ENCODE measurements at places on chromosomes 2 and 18.
A peak's percentile ranks its signal among the peaks of the same experiment; 100 is the strongest.

GRCh38 chr18:35231052-35231451 lies 9.8 kb upstream of the ZNF397 start:
- DNase-seq, result peak; percentile 78

DNA sequence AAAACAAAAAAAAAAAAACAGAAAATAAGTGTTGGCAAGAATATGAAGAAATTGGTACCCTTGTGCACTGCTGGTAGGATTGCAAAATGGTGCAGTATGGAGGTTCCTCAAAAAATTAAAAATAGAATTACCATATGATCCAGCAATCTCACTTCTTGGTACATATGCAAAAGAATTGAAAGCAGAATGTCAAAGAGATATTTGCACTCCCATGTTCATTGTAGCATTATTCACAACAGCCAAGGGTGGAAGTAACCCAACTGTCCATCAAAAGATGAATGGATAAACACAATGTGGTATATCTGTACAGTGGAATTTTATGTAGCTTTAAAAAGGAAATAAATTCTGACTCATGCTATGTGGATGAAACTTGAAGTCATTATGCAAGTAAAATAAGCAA lies 72.8 kb upstream of the POU3F3 start:
- no peak for DNase-seq

- no peak for DNase-seq
These were observed 243.6 kb downstream of the PID1 start for GRCh38 chr2:229027353-229028105.

GRCh38 chr2:100070078-100070477 lies 72.3 kb downstream of the AFF3 start:
- DNase-seq, result no peak

DNA sequence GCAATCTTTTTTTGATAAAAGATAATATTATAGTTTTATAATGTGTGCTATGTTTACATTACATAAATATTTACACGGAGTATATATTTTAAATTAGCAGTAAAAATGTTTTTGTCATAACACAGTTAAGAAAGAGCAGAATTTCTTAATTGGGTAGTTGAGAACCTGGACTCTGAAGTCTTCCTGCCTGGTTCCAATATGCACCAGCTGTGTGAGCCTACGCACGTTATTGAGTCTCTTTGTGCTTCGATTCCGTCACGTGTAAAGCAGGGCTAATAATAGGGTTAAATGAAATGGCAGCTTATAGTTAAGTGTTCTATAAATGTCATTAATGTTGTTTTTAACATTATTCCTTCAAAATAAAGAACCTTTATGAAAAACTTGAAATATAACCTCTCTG lies 1.2 kb upstream of the CCDC88A start:
- DNase-seq, result no peak

- no peak for DNase-seq
These were observed 74.2 kb downstream of the OTX1 start for GRCh38 chr2:63124850-63125249.

DNA sequence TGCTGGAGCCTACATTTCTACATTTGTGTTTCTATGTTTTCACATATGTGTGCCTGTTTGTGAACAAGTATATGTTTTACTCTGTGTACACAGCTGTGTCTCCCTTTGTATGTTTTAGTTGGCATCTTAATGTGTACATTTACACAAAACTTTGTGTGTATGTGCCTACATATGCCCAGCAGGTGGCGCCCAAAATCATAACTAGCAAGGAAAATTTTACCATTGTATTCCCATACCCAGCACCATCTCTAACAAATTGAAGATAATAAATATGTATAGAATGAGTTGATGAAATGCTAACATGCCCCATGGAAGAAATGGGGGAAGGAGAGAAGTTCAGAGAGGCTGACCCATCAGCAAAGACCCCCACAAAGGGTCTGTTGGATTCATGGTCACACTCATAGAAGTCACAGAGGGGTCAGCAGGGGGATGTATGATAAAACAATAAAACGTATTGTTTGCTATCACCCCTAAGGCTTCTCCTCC lies 48.1 kb downstream of the PKDCC start:
- peak; percentile 79 for DNase-seq

DNA sequence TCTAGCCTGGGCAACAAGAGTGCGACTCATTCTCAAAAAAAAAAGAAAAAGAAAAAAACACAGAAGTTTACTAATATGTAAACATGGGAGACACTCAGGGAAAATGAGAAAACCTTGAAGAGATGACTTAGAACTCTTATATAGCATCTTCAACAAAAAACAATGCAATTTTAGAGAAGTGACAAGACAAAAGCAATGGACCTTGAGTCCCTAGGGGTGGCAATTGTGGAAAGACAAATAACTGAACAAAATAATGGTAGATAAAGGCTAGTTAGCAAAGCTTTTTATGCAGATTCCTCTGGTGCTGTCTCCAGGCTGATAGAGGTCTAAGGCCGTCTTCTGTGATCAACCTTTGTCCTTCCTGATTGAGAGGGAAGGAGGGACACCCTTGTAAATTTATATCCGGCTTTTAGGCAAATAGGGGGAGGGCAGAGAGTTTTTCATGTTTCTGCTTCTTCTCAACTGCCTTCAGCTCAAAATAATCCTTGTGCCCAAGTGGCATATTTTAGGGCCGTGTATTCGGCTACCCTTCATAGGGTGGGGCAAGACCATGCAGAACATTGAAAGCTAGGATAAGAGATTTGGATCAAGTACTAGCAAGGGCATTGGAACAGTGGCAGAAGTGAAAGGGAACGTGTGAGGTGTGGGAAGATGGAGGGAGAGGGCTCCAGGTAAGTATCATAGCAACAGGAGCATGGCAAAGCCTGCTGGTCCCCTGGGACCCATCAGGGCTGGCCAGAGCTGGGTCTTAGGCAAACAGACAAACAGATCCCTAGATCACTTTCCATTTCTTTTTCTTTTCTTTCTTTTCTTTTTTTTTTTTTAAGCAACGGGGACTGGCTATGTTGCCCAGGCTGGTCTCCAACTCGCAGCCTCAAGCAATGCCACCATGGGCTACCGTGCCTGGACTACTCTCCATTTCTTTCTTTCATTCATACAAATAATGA lies 116.2 kb upstream of the STPG4 start:
- DNase-seq, result no peak

DNA sequence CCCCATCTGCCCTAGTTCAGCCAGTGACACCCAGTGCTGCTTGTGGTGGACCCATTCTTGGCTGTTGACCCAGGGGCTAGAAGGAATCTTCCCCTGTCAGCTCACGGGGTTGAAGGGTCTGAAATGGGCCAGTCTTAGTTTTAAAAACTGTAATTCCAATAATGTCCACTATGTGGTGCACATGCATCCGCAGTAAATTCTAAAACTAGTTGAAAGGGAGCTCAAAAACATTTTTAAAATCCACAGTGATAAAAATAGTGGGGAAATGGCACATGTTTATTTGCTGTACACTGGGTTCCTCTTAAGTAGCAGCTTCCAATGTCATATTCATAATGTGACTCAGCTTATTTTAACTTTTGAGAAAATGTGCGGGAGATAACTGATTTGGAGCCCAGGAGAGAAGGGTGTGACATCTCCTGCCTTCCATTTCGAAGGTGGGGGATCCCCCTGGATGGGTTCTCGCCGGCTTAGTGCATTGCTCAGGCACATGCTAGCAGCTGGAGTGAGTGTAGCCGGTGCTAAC lies 32.8 kb downstream of the GRHL1 start:
- DNase-seq, result no peak

- DNase-seq, result no peak
These were observed 386.2 kb downstream of the MEIS1 start for GRCh38 chr2:66821168-66821567.

- DNase-seq, result no peak
These were observed 258.3 kb upstream of the SALL3 start for GRCh38 chr18:78721238-78721875.

DNA sequence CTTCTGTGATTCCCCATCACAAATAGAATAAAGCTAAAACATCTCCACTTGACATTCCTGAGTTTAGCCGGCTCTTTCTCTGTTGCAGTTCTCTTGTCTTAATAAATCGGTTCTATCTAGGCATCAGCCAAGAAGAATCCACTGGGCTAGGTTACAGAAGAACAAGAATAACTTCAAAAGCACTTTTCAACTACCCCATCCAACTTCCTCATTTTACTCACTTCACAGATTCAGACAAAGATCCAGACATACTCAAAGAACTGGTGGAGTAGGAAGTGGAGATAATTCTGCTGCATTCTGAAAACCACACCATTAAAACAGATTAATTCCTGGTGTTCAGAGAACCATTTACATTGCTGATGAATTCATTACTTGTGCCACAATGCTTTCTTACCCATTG lies 9.6 kb upstream of the ALPK2 start:
- no peak for DNase-seq

GRCh38 chr2:128646091-128646490 lies 327.4 kb upstream of the HS6ST1 start:
- no peak for DNase-seq

- no peak for DNase-seq
These were observed 814.5 kb upstream of the RAB6C start for GRCh38 chr2:129165006-129165405.

DNA sequence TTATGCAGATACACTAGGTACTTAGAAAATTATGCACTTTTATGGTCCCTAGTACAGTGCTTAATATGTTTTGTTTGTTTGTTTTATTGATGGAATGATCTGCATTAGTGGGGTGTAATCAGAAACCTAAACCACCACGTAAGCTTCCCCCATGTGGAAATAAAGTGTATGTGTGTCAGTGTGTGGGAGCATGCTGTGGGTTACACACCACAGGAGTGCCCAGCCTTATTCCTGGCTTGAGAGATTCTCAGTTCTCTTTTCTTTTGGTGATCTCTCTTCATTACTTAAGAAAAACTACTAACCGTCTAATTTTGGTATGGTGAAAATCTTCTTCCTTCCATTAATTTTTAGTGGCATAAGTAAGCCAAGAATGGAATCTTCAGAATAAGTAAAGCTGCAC lies 398.6 kb downstream of the DCDC2C start:
- DNase-seq, result no peak

DNA sequence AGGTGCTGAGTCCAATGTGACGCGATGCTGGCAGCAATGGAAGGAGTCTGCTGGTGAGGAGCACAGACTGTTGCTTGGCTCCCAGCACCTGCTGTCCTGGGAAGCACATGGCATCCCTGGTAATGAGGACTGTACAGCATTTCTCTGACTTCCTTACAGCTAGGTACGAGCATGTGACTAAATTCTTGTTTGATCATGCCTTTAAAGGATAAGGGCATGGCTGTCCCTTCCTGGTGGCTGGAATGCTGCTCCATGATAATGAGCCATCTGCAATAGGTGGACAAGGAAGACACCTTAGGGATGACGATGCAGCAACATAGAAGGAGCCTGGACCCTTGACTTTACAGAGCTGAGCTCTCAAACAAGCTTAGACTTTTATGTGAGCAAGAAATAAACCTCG lies 278.0 kb upstream of the SPRED2 start:
- no peak for DNase-seq

DNA sequence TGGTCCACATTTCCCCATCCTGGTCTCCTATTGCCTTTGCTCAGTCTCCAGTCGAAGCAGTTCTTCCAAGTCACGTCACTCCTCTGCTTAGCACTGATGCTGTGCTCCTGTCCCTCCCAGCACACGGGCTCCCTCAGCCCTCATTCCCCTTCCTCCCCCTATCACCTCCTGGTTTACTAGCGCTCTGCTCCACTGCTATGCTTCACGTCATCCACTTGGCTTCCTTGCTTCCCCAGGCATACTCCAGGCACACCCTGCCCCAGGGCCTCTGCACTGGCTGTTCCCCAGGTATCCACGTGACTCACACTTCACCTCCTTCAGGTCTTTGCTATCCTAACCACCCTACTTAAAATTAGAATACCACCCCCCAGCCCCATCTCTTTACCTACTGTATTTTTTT lies 269.3 kb downstream of the GLI2 start:
- DNase-seq, result no peak

GRCh38 chr2:204945376-204945775 lies 400.1 kb downstream of the PARD3B start:
- DNase-seq, result no peak

DNA sequence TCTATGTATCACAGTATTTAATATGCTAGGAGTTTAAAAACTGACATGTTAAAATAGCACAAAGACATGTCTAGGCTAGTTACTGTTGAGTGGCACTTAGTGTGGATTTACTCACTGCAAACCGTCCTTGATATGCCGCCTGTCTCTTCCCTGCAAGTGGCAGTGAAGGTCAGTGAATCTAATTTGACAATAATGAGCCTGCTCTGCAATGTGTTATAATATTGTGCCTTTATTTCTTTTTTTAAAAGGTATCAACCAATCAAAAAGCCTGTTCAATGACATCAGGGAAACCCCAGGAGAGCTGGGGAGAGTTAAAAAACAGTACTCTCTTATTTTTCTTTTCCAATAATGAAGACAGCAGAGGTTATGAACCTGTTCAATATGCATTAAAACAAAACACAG lies 384.1 kb downstream of the ERBB4 start:
- no peak for DNase-seq

DNA sequence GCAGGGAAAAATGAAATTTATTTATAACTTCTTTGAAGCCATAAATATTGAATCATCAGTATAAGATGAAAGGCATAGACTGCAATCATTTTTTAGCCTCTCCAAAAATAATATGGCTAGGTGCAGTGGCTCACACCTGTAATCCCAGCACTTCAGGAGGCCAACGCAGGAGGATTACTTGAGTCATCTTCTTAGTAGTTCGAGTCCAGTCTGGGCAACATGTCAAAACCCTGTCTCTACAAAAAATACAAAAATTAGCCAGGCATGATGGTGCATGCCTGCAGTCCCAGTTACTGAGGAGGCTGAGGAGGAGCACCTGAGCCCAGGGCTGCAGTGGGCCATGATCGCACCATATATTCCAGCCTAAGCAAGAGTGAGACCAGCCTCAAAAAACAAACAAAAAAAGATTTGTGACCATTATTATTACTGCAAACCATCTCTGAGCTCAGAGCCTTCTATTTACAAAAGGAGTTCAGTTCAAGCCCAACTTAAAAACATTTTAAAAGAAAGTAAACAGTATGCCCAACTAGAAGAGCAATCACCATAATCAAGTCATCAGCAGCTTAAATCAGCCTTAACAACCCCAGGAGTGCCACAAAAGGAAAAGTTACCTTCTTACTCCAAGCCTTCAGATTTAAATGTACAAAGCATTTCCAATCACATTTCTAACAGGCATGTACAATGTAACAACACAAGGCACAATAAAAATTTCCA lies 37.5 kb downstream of the KCNG3 start:
- no peak for DNase-seq

GRCh38 chr2:133262893-133263292 lies 305.4 kb downstream of the NCKAP5 start:
- DNase-seq, result no peak

All from activated CD4-positive, alpha-beta memory T cell treated with anti-CD3 and anti-CD28 coated beads, Interleukin-2, amount 10 ng/mL, durations not matched to agents 7 days and 5 days (primary cell).